ENCODE measurements at places on chromosomes 16 and 17.

GRCh38 chr17:55576237-55576995 is 65.2 kb upstream of the SMIM36 start:
- DNase-seq: no peak

DNA sequence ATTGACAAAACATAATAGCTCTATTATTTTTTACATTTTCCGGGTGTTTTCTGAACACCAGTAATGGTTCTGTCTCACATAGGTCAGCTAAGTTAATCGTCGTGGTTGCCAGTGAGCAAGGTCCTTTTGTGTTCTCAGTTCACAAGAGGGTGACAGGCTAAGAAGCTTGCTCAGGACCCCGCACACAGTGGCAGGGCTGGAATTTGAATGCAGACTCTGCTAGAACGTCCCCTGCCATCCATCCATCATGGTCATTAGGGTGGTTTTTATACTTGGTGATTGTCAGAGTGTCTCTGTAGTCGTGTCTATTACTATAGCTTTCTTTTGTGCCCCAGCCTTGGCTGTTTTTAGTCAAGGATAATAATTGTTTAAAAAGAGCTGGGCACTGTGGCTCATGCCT is 176.2 kb downstream of the SNX29 start:
- DNase-seq: no peak

- no peak for DNase-seq
These were observed 33.1 kb downstream of the ZNF423 start for GRCh38 chr16:49822649-49823370.

GRCh38 chr17:18037486-18037885 is 1.5 kb downstream of the ATPAF2 start:
- no peak for DNase-seq

GRCh38 chr16:66353055-66353454 is 13.4 kb upstream of the CDH5 start:
- peak; percentile 39 for DNase-seq

DNA sequence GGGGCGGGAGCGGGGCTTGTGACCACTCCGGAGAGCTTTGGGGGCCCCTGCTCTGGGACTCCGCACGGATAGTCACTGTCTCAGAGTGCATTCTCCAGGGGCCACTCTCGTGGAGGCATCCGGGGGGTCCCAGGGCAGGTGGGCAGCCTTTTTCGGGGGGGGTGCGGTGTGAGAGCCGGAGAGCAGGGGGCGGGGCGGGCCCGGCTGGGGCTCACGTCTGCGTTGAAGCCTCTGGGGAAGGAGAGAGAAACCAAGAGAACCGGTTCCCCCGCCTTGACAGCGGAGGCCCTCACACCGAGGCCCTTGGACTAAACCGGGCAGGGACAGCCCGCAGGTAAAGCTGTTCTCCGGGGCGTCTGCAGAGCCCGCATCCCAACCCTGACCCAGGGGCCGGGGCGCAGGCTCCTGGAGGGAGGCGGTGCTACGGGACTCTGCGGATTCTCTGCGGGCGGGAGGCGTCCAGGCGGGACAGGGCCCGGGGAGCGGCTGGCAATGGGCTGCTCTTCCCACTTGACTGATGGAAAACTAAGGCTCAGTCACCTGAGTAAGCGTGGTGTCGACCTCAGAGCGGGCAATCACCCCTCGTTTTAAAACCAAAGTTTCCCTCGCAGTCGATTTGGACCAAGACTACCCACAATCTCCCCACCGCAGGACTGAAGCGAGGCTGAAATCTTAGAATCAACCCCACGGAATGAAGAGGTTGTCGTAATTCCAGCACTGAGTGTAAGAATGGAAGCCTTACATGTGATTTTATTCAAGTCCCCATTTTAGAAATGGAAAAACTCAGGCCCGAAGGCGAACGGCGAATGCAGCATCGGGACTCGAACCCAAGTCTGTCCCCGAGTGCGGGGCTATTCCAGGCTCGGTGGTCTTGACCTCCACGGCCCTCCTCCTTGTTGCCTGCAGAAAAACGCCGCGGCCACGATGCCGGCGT is 49.6 kb upstream of the AMZ2 start:
- no peak for DNase-seq

GRCh38 chr17:63405741-63406261 is 40.3 kb downstream of the CYB561 start:
- peak; percentile 71 for DNase-seq

GRCh38 chr16:47905771-47906170 is 250.0 kb downstream of the ABCC12 start:
- no peak for DNase-seq

- no peak for DNase-seq
These were observed 1347.6 kb downstream of the CDH11 start for GRCh38 chr16:63774302-63774701.

GRCh38 chr17:71709271-71709890 is 411.4 kb upstream of the SOX9 start:
- DNase-seq: no peak

GRCh38 chr16:31031276-31031675 is 2.1 kb upstream of the STX4 start:
- no peak for DNase-seq

GRCh38 chr17:59963738-59964481 is 630 bp downstream of the RNFT1 start:
- no peak for DNase-seq

GRCh38 chr17:40457964-40458791 is 14.9 kb downstream of the IGFBP4 start:
- peak; percentile 32 for DNase-seq

DNA sequence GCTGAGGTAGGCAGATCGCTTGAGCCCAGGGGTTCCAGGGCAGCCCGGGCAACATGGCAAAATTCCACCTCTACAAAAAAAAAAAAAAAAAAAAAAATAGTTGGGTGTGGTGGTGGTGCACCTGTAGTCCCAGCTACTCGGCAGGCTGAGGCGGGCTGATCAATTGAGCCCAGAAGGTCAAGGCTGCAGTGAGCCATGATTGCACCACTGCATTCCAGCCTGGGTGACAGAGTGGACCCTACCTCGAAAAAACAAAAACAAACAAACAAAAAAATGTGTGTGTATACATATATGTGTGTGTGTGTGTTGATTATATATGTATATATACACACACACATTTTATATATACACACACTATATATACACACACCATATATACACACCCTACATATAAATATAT is 39.1 kb upstream of the TBC1D3K start:
- no peak for DNase-seq

DNA sequence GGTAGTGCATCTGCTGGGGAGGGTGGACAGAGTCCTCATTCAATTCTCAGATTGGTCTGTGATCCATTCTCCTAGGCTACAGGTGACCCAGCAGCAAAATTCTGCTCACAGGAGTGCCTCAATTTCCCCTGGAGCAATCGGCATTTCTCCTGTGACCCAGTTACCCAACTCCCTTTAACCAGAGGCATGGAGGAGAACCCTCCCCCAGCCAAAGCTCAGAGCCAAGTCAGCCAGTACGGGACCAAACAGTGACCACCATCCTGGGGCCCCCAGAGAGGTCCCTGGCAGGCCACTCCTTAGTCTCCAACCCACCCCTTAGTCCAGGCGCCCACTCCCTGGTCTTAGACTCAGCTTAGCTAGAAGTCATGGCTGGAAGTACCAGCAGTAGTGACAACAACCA is 75.6 kb downstream of the DYNLRB2 start:
- DNase-seq: no peak

GRCh38 chr16:65876056-65876408 is 490.5 kb upstream of the CDH5 start:
- DNase-seq: no peak

DNA sequence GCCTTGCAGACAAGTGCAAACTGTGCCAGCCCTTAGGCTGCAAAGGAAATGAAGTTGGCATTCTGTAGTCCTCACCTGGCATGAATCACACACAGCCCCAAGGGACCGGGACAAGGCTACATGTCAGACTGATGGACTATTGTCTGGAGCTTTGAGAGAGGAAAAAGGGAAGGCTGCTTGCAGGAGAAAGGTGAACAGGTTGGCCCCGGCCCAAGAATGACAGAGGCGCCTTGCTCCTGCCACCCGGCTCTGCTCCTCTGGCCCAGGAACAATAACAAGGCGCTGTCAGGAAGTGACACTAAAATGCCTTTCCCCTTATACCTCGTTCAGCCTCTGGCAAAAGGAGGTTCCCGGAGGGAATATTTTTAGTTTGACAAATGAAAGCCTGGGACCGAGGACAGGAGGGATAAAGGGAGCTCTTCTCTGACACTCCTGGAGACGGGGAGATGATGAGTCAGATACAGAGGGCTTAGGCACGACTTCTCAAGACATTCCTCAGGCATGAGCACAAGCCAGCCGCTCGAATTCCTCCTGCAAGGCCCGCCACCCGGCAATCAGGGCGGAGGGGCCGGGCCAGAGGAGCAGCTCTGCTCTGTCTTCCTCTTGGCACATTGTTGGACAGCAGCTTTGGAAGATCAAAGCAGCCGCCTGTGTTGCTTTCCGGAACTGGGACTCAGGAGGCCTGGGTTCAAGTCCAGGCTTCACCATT is 105.8 kb downstream of the NOG start:
- DNase-seq: no peak

GRCh38 chr16:5615868-5616642 is 518.5 kb upstream of the EEF2KMT start:
- DNase-seq: no peak

- no peak for DNase-seq
These were observed 32.0 kb downstream of the ABCC1 start for GRCh38 chr16:15981382-15981781.

DNA sequence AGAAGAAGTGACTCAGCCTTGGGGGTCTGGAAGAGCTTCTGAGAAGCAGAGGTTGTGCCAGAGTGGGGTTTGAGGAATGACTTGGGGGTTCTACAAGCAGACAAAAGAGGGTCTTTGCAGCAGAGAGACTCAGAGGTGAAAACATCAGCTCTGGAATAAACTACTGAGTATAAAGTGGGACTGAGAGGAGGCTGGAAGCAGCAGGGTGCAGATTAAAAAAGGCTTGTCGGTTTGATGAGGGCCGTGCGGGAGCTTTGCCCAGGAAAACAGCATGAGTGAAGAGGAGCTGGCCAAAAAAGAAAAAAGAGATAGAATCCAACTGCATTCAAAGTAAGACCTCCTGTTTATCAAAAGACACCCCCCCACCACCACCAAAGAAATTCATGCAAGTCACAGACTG is 13.1 kb upstream of the ACE start:
- DNase-seq: no peak

- no peak for DNase-seq
These were observed 1.1 kb upstream of the TPPP3 start for GRCh38 chr16:67394155-67395104.

GRCh38 chr16:23960081-23960885 is 124.5 kb downstream of the PRKCB start:
- DNase-seq: no peak

DNA sequence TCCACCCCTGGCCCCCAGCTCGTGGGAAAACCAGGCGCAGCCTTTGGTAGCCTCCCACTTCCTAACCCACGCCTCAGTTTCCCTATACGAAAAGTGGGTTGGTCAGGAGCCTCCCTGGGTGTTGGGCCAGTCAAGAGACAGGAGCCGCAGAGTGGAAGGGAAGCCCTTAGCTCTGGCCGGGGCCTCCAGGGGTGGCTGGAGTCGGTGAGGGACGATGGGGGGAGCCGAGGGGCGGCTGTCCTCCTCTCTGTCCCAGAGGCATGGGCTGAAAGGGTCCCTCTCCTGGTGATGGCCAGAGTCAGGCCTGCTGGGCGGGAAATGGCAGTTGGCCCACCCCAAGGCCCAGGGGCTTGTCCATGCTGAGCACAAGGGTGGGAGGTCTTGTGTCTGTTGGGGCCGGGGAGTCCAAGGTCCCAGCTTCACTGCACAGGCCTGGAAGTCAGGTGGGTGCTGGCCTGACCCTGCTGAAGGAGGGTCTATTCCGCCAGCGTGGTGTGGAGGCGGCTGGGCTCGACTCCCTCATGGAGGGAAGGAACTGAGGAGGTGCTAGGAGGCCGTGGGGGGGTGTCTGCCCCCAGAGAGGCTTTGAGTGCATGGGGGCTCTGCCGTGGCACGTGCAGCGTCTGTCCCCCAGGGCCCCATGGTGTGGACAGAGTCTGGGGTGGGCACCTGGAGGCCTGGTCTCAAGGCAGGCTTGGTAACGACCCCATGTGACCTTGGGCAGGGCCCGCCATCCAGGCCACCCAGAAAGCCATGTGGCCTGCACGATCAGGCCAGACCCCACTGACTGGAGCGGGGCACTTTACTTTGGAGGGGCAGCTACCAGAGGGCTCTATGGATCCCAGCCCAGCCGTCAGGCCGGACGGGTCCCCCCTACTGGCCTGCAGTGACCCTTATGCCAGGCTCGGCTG is 1.1 kb downstream of the SLC16A3 start:
- no peak for DNase-seq

DNA sequence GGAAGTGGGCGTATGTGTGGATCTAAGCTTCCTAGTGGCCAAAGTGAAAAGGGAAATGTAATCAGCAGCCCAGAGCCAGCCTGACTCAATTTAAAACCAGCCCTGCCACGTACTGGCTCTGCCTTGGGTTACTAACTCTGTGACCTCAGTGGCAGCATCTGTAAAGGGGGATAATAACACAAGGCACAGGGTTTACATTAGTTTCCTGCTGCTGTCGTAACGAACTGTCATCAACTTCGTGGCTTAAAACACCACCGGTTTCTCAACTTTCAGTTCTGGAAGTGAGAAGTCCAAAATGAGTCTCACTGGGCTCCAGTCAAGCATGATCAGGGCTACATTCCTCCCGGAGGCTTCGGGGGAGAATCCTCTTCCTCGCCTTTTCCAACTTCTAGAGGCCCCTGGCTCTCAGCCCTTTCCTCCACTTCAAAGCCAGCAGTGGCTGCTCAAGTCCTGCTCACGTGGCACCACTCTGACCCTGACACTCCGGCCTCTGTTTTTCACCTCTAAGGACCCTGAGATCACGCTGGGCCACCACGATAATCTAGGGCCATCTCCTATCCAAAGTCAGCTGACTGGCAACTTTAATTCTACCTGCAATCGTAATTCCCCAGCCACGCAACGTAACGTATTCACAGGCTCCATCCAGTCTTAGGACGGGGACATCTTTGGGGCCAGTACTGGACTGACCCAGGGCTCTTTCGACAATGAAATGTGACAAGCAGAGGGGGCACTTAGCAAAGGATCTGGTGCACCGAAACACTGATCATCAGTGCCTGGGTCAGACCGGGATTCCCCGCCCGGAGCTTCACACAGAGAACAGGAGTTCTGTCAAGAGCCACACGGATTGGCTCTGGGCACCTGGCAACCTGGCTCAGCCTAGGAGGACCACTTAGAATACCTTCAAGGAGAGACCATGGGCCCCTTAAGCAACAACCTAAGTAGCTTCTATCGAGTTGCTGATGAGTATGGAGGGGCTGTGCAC is 14.5 kb downstream of the TMC6 start:
- DNase-seq: no peak

GRCh38 chr17:75238684-75239191 is 22.7 kb downstream of the GGA3 start:
- DNase-seq: peak; percentile 3

GRCh38 chr16:66903544-66904427 is 14.9 kb downstream of the CDH16 start:
- DNase-seq: no peak

Measured in NCI-H1694 (cell line).